ENCODE measurements at places on chromosomes 5 and 9.

GRCh38 chr5:136080113-136080482, 51.3 kb downstream of the TGFBI start:
- no peak for DNase-seq

- DNase-seq: peak; percentile 15
These were observed 143.7 kb downstream of the C5orf15 start for GRCh38 chr5:133824661-133825254.

- no peak for DNase-seq
These were observed 25.7 kb downstream of the CDKN2A start for GRCh38 chr9:21968331-21969010.

DNA sequence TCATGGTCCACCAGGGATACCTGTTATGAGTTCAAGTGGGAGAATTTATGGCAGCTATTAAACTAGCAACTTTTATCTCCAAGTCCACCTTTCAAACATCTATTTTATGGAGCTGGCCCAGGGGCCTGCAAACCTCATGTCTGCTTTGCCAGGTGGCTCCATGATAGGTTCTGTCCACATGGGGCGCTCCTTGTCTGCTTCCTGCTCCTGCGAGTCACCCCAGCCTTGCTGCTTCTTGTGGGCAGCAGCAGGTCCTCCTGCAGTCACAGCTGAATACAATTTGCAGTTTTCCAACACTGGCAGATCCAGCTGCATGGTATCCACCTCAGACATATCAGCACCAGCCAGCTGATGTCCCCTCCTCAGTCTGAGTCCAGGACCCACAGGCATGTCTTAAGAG, 39.6 kb upstream of the FRRS1L start:
- DNase-seq: no peak

GRCh38 chr9:17669206-17669605, 90.3 kb downstream of the SH3GL2 start:
- DNase-seq: no peak

DNA sequence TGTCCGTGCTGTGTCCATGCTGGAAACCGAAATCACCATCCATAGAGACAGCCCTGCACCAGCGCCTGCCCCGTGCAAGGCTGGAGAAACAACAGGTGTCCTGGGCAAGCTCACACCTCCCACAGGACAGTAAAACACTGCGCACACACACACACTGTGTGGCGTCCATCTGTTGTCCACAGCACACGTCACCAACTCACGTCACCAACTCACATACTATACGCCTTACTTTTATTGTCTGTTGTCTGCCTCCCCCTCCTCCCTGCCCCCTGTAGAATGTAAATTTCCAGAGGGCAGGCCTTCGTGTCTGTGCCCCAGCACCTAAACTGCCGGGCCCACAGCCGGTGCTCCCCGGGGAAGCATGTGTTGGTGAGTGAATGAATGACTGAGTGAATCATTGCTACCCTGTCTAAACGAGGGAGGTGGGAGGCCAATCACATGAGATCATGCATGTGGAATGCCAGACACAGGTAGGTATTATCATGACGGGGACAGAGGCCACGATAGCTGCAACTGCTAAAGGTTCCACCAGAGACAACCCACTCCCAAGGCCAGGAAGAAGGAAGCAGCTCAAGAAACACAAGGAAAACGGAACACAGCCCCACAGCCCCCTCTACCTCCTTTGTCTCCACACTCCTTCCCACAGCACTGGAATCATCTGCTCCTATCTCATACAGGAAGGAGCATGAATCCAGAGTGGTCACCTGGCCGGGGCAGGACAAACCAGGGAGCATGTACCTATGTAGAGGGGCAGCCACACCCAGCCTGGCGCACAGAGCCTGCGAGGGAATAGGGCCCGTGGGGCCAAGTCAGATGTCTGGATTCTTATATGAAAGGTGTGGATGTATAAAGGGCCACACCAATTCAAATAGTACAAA, 41.9 kb downstream of the STK10 start:
- no peak for DNase-seq

DNA sequence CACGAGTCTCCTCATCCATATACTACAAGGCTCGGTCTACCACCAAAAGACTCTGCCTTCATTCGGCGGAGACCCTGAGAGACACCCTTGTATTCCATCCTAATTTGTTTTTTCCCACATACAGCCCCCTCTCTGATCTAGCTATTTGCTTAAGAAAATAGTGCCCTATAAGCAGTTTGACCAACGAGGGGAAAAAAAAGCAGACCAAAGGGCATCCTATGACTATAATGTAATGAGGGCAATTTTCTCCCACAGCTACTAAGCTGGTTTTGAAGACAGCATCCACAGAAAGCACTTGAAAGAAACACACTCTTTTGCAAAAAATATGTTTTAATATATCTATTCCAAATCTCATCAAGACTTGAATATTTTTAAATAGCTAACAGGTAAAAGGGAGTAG, 147.8 kb downstream of the MLLT3 start:
- DNase-seq: no peak

- no peak for DNase-seq
These were observed 45.7 kb upstream of the FAM170A start for GRCh38 chr5:119583684-119584083.

DNA sequence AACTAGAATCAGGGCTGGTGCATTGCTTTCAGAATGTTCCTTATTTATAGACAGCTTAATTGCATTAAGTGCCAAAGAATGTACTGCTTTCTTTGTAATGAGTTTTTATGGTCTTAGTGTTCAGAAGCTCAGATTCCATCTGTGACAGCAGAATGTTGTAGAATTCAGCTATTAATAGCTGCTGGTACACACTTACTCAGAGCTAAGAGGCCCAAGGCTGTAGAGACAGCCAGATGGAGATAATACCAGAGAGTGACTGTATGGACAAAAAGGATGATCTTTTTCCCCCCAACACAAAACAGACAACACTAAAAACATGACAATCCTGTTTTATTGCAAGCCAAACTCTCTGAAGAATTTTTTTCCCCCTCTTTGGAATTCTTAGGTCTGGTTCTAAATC, 50.2 kb downstream of the PPP2R2B start:
- no peak for DNase-seq

DNA sequence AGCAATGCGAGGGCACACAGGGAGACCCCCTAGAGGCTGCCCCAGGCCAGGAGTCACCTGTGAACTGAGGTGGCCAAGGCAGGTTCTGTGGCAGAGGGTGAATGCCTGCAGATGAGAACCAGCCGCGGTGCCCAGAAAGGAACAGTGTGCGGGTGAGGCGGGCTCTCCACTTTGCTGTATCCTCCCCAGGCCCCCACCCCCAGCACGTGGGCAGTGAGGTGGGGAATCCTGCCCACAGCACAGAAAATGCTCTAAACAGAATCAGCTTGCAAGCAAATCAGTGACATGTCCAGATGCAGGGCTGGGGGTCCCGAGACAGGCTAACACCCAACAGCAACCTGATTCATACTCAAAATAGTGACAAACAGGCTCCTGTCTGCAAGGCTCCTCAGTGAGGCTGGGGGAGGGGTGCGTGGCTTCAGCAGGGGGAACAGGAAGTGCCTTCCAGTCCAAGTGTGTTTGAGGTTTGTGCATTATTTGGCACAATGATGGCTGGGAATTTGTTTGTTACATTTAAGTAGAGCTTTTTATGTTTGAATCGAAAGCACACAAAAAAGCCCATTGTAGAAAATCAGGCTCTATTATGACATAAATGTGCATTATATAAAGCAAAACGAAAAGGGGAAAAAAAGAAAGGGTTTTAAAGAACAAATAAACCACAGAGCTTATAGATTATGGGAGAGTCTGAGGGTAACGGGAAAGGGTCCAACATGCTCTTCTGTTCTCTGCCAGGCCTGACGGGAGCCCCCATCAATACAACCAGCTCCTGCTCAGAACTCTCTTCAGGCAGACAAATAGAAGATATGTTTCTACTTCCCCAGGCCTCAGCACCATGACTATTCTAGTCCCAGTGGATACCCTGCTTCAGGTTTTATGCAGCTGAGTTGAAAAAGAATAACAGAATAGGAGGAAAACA, 201.3 kb downstream of the HSD17B3 start:
- no peak for DNase-seq

- no peak for DNase-seq
These were observed 10.7 kb downstream of the CAMK2A start for GRCh38 chr5:150278916-150279315.

DNA sequence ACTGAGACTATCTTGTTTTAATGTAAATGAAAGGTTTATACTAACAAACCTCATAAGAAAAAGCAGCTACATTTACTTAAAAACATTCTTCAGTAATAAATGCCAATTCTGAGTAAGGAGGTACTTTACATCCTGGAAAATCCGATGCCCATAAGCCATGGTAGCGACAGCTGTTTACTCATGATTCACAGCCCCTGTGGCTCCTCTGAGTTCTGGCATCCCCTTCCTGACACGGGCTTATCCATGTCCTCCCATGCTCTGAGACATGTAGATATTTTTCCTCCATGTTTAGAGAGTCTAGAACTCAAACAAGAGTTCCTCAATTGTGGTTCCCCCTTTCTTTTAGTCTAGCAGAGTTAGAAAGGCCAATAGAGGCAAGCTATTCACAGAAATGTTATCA, 63.1 kb upstream of the DEPDC1B start:
- DNase-seq: no peak

GRCh38 chr5:124502551-124502950, 243.9 kb downstream of the ZNF608 start:
- DNase-seq: no peak

- DNase-seq: peak; percentile 63
These were observed 13.6 kb downstream of the ARHGAP26 start for GRCh38 chr5:142783601-142784341.

DNA sequence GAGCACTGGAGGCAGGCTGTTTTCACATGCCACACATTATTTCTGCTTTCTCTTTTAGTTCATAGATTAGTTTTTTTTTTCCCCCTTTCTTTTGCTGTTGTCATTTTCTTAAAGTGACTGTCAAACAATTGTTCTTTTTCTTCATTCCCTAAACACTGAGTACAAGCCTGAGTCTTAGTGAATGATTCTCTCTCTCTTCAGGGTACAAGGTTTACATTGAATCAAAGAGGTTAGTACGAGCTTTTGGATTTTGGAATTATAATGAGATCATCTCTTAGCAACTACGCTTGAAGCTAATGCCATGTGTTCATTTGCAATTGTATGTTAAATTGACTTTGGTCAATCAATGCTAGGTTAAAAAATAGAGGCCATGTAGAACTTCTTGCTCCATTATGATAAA, 125.1 kb downstream of the CMYA5 start:
- DNase-seq: no peak

GRCh38 chr5:56314529-56314928, 81.4 kb upstream of the ANKRD55 start:
- DNase-seq: no peak

DNA sequence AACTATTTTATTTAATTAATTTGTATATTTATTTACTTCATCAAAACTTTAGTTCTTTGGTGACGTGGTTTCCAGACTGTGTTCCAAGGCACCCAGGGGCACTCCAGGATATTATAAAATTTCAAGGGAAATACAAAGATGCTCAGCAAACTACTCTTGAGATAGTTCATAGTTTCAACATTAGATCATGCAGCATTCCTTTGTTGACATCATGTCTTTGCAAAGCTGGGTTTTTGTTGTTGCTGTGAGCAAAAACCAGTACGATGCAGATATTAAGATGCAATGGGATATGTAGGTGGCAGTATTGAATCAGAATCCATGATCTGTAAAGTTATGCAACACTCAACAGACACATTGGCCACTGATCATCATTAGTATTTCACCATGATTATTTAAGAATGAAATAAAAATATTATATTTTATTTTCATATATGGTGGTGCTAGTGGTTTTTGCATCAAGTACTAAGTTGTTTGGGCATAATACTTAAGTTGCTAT, 219.7 kb downstream of the ADCY2 start:
- no peak for DNase-seq

DNA sequence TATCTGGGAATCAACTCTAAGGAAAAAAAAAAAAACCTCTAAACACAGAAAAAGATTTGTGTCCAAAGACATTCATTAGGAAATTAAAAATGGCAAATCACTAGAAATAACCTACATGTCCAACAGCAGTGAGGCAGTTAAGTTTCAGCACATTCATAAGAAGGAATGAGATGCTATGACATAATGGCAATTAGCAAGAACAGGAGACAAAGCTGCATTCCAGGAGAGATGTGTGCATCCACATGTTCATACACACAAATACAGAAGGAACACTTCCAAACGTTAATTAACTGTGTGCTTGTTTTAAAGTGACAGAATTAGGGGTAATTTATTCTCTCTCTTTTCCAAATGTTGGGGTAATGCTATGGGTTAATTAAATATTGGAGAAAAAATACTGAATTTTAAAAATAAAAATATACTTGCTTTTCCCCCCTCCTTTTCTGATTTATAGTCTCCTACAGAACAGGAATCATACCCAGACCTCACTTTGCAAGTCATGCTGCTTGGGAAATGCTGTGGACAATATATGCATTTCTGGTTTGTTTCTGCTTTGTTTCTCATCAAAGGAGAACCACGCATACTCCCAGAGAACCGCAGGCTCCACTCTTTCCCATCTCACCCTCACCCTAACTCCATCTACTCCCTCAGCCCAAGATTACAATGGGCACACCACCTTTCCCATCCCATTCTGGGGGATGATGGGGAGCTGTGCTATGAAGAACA, 114.1 kb downstream of the CDK5RAP2 start:
- no peak for DNase-seq

GRCh38 chr5:143168921-143169810, 234.3 kb downstream of the NR3C1 start:
- DNase-seq: no peak

DNA sequence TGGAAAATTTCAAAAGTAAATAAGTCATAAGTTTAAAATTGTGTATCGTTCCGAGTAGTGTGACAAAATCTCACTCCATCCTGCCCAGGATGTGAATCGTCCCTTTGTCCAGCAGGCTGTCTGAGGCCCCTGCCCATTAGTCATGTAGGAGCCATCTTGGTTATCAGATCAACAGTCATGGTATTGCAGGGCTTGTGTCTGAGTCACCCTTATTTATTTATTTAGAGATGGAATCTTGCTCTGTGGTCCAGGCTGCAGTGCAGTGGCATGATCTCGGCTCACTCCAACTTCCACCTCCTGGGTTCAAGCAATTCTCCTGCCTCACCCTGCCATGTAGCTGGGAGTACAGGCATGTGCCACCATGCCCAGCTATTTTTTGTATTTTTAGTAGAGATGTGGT, 30.2 kb downstream of the ITGA2 start:
- no peak for DNase-seq

- DNase-seq: no peak
These were observed 31.7 kb upstream of the ARAP3 start for GRCh38 chr5:141713616-141714309.

GRCh38 chr5:103511554-103511885, 51.1 kb downstream of the NUDT12 start:
- DNase-seq: no peak

DNA sequence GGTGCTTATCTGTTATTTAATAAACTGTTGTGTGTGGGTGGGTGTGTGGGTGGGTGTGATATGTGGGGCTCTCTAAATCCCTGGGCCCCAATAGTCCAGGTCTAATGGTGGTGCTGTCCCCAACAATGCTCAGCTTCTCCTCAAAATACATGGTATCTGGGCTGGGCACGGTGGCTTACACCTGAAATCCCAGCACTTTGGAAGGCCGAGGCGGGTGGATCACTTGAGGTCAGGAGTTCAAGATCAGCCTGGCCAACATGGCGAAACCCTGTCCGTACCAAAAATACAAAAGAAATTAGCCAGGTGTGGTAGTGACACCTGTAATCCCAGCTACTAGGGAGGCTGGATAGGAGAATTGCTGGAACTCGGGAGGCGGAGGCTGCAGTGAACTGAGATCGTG, 4.5 kb upstream of the ORM1 start:
- DNase-seq: no peak
